ENCODE measurements at places on chromosomes 4 and X.

- DNase-seq, result no peak
Observed at GRCh38 chr4:2962614-2963174, 512 bp downstream of the NOP14 start.

DNA sequence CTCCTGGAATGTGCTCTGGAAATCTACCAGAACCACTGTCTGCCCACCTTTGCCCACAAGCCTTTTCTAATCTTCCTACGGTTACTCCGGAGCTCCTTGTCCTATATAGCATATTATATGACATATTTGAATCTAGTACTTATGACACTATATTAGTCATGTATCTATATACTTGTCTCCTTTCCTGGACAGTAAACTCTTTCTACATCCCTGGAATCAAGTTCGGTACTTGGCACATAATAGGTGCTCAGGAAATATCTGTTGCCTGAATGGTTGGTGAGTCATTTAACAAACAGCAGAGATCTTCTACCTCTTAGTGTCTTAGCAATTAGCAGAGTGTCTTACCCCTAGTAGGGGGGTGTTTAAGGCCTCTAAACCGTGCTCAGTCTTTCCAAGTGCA is 123.6 kb downstream of the RELL1 start:
- no peak for DNase-seq

GRCh38 chr4:9936129-9936644 is 85.1 kb downstream of the SLC2A9 start:
- no peak for DNase-seq

GRCh38 chr4:119025916-119026661 is 109.5 kb upstream of the MYOZ2 start:
- DNase-seq, result no peak

DNA sequence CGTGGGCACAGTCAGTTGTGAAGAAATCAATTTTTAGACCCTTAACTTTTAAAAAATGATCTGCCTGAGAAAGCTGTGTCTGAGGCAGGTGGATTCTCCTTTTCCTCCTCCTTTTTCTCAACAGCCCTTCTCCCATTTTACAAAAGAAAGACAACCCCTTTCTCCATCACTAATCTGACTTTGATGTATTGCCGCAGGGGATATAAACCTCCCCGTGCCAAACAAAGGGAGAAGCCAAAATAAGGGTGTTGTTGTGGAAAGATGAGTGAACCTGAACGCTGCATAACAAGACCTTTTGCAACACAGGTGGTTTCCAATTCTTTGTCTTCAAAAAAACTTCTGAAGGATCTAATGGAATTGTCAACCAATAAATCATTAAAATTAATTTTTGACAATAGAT is 8.4 kb upstream of the FHL1 start:
- no peak for DNase-seq

GRCh38 chrX:1945879-1946278 is 331.0 kb downstream of the ASMT start:
- no peak for DNase-seq

DNA sequence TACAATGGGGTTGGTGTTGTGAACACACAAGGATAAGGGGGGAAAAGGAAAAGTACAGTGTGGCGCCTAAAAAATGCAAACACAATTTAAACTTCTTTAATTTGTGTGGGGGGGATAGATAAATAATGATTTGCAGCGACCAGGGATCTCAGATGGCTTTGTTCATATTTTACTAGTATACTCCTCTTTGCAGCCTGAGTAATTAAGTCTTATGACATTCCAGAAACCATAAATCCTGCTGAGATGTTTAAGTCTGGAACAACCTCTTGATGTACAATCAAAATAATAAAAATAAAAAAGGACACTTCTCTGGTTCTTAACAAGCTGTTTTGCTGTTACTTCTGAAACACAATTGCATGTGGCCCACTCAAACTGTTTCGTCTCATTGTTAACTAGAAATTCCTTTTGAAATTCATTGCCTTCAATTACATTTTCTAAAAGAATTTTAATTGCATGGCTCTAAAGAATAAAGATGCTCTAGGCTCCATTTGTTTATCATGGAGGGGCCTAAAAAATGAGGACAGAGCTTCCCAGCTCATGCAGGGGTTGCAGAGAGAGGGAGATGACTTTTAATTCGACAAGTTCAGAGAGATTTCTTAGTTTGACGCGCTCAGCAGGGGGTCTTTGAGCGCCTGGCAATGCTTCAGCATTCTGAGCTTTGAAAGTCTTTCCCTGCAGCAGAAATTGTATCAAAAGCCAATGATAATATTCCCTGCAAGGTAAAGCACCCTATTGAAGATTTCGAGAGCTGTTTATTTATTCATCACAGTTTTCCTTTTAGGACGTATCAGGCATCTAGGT is 892.4 kb upstream of the TENM3 start:
- no peak for DNase-seq

- no peak for DNase-seq
Observed at GRCh38 chr4:116529129-116529528, 556.2 kb downstream of the TRAM1L1 start.

- no peak for DNase-seq
Observed at GRCh38 chr4:18051281-18051680, 29.7 kb upstream of the LCORL start.

GRCh38 chr4:125254106-125254505 is 60.6 kb upstream of the FAT4 start:
- DNase-seq, result no peak

GRCh38 chr4:177287255-177287654 is 22.4 kb upstream of the NEIL3 start:
- DNase-seq, result no peak

GRCh38 chr4:182770996-182771514 is 146.1 kb downstream of the DCTD start:
- DNase-seq, result no peak

DNA sequence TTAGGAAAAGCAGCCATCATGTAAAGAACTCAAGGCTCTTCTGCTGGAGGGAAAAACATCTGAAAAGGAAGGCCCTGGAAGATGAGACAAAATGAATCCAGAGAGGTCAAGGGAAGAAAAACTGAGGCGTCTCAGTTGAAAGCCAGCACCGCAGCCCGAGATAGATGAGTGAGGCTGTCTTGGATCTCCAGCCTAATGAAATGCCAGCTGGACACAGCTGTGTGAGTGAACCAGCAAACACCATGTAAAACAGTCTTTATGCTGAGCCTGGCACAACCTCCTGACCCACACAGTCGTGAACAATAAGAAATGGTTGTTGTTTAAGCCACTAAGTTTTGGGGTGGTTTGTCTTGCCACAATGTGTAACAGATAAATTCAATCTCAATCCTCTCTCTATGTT is 48.6 kb upstream of the RASL11B start:
- DNase-seq, result no peak

DNA sequence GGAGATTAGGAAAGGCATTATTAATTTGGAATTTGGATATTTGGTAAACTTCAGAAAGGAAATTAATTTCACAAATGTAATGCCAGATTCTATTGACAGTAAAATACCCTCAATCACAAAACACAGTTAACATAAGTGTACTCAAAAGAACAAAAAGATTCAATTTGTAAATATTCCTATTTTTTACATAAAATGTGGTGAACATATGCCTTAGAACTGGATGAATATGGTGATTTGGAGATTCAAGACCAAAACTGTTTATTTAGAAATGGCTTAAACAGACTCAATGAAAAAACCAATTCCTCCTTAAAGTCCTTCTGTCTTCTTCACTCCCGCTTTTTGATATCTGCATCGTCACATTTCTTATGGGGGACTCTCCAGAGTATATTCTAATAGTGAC is 417.6 kb upstream of the TENM3 start:
- DNase-seq, result no peak

- DNase-seq, result no peak
Observed at GRCh38 chr4:31051565-31051964, 331.4 kb downstream of the PCDH7 start.

DNA sequence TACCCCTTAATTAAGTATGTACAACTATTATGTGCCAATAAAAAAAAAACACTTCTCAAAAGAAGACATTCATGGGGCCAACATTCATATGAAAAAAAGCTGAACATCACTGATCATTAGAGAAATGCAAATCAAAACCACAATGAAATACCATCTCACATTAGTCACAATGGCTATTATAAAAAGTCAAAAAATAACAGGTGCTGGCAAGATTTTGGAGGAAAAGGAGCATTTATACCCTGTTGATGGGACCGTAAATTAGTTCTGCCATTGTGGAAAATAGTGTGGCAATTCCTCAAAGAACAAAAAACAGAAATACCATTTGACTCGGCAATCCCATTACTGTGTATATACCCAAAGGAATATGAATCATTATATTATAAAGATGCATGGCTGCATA is 229.9 kb downstream of the PAPSS1 start:
- DNase-seq, result no peak

DNA sequence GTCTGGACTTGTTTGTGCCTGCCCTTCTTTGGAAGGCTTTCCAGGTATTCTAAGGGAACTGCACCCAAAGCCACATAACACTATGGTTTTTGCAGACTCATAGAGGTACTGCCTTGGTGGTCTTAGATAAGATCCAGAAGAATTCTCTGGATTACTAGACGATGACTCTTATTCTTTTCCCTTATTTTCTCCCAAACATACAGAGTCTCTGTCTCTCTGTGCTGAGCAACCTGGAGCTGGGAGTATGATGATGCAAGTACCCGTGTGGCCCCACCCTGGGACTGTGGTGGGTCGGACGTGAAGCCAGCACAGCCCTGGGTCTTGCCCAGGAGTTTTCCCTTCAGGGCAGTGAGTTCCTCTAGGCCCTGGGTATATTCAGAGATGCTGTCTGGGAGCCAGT is 1342.4 kb upstream of the TENM3 start:
- DNase-seq, result no peak

GRCh38 chr4:98524230-98524629 is 134.2 kb downstream of the TSPAN5 start:
- no peak for DNase-seq

DNA sequence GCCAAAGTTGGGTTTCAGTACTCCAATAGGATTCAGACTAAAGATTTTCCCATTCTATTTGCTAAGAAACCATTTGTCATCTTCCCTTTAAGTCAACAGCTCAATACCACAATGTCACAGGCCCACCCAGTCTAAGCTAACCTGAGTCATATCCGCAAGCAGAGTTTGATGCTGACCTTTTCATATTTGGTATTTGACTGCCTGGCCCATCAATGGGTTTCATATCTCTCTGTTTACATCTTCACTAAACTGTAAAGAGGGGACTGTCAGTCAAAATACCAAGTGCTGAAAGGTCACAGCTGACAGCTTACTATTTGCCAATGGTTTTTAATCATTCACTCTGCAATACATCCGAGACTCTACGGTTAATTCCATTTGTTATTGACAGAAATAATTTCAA is 707.5 kb upstream of the ACTRT1 start:
- DNase-seq, result no peak

DNA sequence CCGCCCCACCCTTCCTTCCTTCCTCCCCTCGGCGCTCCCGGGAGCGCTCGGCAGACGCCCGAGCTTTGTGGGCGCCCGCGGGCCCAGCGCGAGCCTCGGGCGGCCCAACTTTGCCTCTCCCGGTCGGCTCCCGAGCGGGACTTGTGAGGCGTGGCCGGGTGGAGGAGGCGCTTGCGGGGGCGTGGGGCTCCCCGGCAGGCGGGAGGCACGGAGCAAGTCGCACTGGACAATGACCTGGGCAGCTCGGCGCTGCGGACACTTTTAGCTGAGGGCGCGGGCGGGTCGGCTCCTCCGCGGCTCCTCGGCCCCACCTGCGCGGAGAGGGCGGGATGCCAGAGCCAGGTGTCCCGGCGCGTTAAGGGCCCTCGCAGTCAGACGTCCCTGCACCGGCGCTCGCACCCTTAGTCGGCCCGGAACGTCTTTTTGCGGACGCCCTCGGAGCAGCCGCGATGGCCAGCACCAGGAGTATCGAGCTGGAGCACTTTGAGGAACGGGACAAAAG is 385 bp downstream of the DCLK2 start:
- DNase-seq, result no peak

GRCh38 chrX:107753187-107753586 is 22.4 kb downstream of the TSC22D3 start:
- DNase-seq, result no peak

GRCh38 chr4:110155654-110156053 is 42.8 kb downstream of the ELOVL6 start:
- DNase-seq, result no peak

GRCh38 chr4:17846266-17846665 is 35.5 kb downstream of the NCAPG start:
- DNase-seq, result no peak

- DNase-seq, result no peak
Observed at GRCh38 chr4:130722361-130722760, 1626.4 kb downstream of the C4orf33 start.

DNA sequence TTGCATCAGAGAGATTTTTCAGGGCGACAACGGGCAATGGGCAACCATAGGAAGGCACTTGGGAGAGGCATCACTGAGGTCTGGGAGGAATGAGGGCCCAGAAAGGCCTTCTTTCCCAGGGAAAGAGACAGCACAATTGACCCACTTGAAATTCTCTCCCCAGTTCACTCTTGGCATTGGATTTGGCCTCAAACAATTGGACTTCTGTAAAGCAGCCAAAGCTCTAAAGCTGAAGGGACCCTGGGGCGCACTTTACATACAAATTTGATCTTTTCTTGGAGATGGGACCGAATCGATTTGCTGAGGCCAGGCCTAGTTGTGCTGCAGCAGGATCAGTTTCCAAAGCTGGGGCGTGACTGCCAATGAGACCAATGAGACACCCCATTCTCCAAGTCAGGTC is 3.2 kb downstream of the ARHGAP36 start:
- DNase-seq, result no peak

GRCh38 chr4:151324124-151324751 is 1.2 kb downstream of the SH3D19 start:
- no peak for DNase-seq

GRCh38 chr4:30525662-30526315 is 194.4 kb upstream of the PCDH7 start:
- DNase-seq, result no peak

GRCh38 chr4:183636923-183637322 is 22.1 kb downstream of the RWDD4 start:
- DNase-seq, result no peak

DNA sequence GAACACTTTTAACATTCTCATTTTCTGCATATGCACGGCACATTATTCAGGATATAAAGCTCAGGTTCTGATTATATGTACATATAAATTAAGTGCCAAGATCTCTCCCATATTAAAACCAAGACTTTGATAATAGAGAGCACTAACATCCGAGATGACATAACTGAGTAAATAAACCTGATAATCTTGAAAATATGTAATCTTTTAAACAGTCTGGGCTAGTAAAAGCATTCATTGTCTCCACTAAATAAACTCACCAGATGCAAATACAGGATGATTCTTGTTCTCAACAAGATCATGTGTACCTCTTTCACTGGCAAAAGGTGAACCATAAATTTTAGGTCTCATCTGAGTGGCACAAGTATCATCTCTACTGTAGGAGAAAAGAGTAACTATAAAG is 942.2 kb downstream of the TRAM1L1 start:
- DNase-seq, result no peak

GRCh38 chrX:18036394-18036793 is 175.3 kb upstream of the RAI2 start:
- no peak for DNase-seq

DNA sequence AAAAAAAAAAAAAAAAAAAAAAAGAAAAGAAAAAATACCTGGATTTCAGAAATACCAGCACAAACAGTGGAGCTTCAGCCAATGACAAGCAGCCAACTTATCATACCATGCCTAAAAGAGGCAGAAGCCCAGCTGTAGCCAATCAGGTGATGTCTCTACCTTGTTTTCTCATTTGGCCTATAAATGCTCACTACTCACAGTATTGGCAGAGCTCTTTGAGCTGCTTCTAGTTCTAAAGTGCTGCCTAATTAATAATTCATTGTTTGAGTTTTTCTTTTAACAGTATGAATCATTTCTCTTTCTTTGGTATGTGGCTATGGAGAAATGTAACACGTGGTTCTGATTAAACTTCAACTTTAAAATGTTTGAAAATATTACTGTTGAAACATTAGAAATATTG is 188.8 kb upstream of the TECRL start:
- no peak for DNase-seq

Measured in activated CD4-positive, alpha-beta T cell treated with anti-CD3 and anti-CD28 coated beads, Interleukin-2, amount 50 U/mL, for 24 hours (primary cell).